Stimulated activated CD4-positive, alpha-beta T cell treated with anti-CD3 and anti-CD28 coated beads, Interleukin-2, amount 100 ng/mL, for 48 hours (primary cell): ENCODE measurements at places on chromosomes 1 and 21.

DNA sequence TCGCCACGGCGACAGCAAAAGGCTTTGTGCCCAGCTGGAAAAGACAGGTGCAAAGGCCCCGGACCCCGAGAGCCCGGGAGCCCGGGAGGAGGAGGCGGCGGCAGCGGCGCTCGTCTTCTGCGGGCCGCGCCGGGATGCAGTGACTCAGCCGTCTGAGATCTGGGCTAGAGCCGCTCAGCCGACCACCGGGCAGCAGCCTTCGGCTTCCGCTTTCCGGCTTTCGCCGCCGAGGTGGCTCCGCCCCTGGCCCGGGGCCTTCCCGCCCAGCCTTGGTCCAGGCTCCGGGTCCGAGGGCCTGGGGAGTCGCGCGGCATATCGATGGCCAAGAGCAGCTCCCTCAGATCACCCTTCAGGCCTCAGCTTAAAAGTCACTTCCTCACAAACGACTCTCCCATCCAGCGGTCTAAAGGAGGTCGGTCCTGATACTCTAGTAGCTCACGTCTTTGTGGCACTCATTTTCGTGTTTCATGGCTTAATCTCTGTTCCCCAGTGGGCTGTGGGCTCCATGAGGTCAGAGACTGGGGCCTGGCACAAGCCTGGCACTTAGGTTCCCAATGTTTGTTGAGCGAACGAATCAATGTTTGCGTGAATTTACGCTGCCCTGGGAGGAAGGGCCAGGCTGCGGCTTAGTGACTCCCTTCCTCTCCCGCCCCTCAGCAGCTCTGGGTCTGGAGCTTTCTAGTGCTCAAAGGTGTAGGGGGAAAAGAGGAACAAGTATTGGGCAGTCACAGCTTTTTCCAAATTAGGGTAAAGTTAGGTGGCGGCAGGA lies at the start of gene PHTF1:
Gene PHTF1 (minus strand): TSS at position 154 of the 769 bp plus-strand sequence. CDS start 783 bp downstream, outside the sequence.
- DNase-seq, result peak; percentile 49

GRCh38 chr1:246160374-246160773 lies 346.7 kb downstream of the SMYD3 start:
- DNase-seq, result no peak

GRCh38 chr1:205916541-205916940 lies 26.7 kb downstream of the SLC26A9 start:
- no peak for DNase-seq

DNA sequence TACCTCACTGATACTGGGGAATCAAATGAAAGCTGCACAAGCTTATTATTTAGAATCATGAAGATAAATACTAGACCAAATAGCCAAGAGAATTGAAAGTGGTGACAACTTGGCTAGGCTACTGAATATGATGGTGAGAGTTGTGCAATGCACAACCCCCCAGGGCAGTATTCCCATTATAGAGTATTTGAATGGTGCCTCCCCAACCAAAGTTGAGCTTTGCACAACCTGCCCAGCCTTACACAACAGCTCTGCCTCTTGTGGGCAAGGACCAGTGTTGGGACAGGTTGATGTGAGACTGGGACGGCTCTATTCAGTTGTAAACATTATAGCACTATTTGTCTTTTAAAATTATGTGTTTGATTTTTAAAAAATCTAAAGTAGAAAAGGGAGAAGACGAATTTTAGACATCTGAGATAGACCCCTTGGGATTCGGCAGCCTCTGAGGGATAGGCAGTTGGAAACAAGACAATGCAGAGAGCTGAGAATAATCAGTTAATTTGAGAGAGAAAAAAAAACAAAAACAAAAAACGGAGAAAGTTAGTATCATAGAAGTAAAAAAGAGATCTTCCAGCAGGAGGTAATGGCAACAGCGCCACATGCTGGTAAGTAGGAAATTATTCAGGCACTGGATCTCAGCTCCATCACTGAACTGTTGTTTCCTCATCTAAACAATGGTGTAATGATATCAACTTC lies 91.0 kb upstream of the KCNA3 start:
- peak; percentile 19 for DNase-seq

- DNase-seq, result no peak
These were observed 126.0 kb downstream of the SYF2 start for GRCh38 chr1:25106352-25106751.

DNA sequence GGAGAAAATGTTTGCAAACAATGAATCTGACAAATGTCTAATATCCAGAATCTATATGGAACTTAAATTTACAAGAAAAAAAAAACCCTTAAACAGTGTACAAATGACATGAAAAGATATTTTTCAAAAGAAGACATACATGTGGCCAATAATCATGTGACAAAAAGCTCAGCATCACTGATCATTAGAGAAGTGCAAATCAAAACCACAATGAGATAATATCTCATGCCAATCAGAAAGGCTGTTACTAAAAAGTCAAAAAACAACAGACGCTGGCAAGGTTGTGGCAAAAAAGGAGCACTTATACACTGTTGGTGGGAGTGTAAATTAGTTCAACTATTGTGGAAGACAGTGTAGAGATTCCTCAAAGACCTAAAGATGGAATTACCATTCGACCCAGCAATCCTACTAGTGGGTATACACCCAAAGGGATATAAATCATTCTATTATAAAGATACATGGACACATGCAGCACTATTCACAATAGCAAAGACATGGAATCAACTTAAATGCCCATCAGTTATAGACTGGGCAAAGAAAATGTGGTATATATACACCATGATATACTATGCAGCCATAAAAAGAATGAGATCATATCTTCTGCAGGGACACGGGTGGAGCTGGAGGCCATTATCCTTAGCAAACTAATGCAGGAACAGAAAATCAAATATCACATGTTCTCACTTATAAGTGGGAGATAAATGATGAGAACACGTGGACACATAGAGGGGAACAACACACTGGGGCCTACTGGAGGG lies 123.2 kb downstream of the PTPRC start:
- DNase-seq, result no peak

DNA sequence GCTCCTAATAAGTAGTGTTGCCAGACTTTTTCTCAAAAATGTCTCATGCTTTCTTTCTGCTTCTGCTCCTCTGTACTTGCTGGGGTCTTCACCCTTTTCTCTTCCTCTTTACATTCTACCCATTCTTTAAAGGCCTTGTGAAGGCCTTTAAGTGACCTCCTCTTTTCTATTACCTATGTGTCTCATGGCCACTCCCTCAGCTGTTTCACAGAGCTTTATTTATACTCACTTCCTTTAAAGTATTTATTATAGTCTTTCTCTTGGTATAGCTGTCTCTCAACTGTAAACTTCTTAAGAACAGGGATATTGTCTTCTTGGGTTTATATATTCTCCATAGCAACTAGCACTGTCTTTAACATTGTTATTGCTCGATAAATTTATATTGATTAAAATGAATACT lies 792 bp downstream of the GOLPH3L start:
- DNase-seq, result no peak

GRCh38 chr1:241355311-241356010 lies 1.5 kb downstream of the RGS7 start:
- no peak for DNase-seq

- no peak for DNase-seq
These were observed 2.8 kb downstream of the USP21 start for GRCh38 chr1:161162052-161162451.

GRCh38 chr1:205725514-205725913 lies 24.5 kb downstream of the NUCKS1 start:
- no peak for DNase-seq

- DNase-seq, result no peak
These were observed 636.7 kb downstream of the PLA2G4A start for GRCh38 chr1:187465441-187465840.

DNA sequence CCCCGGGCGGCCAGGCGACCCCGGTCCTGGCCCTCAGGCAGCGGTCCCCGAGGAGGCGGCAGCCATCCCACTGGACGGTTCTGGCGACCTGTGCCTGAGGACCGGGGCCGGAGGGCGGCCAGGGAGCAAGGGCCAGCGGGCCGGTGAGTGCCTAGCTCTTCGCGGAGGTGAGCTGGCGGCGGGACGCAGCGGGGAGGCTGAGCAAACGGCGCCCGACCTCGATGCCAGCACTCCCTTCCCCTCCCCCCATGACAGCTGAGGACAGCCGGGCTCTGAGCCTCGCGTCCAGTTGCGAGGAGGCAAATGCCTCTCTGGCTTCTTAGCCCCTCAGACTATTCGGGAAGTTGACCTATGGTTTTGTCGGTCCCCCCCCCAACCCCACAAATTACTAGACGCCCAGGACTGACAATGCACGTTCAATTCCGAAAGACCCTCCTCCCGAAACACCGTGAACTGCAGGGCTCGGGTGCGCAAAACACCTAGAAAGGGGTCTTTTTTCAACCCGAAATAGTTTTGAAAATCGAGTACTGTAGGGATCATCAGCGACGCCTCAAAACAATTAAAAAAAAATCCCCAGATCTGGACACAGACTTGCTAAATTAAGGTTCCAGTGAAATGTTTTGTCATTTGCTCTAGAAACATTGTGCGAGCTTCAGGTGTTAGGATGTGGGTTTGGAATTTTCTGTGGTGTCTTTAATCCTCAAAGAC lies 8.3 kb downstream of the CDKN2C start:
- DNase-seq, result no peak

GRCh38 chr1:229625071-229625914 lies 629 bp downstream of the TAF5L start:
- peak; percentile 56 for DNase-seq

DNA sequence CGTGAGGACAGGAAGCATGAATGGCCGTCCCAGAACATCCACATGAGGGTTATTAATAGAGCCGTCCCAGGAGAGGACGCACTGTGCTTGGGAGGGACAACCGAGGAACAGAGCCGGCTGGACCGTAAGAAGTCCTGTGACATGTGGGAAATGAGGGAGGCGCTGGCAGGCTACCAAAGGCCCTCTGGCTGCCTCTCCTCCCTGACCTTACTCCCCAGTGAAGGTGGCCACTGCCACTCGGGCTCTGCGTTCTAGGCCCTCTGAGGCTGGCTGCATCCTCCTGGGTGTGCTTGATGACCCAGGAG lies 15.5 kb upstream of the NPPB start:
- DNase-seq, result no peak

GRCh38 chr1:215118081-215118480 lies 35.5 kb downstream of the KCNK2 start:
- no peak for DNase-seq

- no peak for DNase-seq
These were observed 43.5 kb downstream of the ALPL start for GRCh38 chr1:21552715-21553114.

DNA sequence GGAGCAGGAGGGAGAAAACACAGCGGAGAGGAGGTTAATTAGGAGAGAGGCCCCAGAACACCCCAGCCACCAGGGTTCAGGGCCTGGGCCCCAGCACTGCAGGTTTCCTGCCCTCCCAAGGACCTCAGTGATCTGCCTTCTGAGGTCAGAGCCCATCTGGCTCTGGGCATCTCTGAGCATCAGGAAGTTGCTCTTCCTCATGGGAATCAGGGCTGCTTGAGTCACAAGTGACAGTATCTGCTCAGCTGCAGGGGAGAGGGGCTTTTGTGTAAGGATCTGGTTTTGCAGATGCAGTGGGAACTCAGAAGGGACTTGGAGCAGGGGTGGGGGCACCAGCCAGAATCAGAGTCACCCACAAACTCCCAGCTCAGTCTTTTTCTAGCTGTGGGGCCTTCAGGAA lies 472.1 kb downstream of the PTPRU start:
- no peak for DNase-seq
